ENCODE measurements at places on chromosomes 1 and 21.

DNA sequence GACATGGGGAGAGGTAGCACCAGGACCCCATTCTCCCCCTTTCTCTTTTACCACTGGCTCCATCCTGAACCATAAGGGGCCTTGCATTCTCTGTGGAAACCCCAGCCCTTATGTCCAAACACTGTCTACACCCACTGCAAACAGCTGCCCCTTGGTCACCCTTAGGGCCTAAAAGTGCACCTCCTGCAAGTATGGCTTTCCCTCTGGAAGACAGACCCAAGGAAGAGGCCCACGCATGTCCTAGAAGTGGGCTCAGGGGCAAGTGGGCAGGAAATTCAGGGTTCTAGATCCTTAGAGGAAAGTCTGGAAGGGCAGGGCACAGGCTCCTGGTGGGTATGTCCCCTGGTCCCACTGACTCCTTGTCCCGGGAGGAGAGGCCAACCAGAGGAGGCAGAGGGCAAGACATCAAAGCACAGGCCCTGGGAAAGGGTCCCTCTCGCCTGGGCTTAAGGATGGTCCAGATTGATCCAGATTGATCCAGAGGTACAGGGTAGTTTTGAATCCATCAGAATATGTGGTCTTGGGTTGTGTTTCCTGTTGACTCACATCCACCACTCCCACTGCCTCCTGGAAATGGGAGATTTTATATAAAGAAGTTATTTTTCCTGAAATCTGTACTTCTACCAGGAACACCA, 150.9 kb downstream of the GRIK3 start:
- DNase-seq: no peak

DNA sequence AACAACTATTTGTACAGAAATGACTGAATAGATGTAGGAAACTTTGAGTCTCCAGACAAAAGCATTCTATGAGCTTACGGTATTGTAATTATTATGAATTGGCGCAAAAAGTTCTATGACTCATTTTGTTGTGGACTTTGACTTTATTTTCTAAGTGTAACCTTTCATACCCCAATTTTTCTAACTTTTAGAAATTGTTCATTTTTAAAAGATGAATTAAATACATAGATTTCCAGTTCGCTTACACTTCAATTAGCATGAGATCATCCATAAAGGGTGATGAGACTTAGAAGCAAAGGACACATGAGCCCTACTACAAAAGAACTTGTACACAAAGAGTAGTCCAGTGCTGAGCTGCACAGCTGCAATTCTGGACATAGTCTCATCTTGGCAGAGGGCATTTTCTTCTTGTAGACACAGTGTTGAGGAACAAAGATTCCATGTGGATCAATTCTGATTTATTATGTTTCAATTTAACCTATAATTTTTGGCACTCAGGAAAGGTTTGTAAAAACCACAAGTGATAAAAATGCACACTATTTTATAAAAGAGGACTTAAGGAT, 431.1 kb downstream of the LRRIQ3 start:
- DNase-seq: no peak

GRCh38 chr1:176786274-176786673, 323.3 kb downstream of the PAPPA2 start:
- DNase-seq: no peak

DNA sequence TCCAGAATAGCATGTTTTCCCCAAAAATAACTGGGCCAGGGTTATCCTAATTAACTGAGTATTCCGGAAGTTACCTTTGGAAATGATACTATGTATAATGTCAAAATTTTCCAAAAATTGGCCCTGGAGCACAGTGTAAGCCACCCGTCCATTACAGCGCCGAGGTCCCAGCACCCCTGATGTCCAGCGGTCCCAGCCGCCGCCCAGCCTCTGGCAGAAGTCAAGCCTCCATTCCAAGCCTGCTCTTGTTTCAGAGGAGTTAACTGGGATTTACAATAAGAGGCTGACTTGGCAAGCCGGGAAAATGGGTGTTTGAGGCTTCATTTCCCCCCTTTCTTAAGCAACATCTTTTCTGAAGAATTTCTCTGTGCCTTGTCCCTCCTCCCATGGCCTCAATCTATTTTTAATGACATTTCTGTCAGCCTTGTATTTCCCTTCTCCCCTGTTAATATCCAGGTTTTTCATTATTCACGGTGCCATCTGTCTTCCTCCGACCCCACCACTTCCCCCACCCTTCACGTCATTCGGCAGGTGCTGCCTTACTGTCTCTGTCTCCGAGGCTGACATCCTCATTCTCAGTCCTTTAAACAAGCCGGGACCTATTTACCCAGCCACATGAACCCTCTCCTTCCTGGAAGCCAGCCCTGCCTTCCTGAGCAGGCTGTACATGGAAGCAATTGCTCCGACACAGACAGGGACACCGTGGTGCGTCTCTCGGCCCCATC, 490.9 kb downstream of the NPHP4 start:
- DNase-seq: no peak

- no peak for DNase-seq
These were observed 19.8 kb downstream of the SERINC2 start for GRCh38 chr1:31432592-31433395.

DNA sequence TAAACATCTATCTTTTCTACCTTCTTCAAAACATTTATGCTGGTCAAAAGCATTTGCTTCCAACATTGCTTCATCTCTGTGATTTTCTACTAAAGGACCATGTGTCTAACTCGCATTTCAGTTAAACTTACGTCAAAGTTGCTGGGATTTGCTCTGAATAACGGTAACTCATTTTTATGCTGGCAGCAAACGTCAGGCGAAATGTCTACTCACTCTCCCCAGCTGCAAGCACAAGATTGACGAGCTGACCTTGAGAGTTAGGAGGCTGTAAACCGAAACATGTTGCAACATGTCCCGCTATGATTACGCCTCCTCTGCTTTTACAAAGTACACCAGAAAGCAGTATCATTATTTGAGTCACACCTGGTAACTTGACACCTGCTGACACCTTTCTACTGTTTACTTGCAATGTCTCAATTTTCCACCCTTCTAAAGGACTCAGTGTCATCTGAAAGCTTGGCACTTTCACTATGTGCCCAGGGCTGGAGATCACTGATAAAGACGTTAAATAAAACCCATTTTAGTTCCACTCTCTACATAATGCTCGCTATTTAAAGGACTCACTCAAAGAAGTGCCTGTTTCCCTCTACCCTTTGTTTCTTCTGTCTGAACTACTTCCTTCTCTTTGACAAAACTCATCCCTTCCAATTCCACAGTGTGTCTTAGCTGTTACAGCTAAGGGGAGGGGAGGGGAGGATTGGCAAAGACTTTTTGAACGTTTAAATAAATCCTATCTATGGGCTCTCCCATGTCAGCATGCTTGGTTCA, 111.9 kb downstream of the PTPN14 start:
- no peak for DNase-seq

- no peak for DNase-seq
These were observed 36.9 kb downstream of the FGGY start for GRCh38 chr1:59333626-59334277.

- no peak for DNase-seq
These were observed 95.2 kb downstream of the TPTE start for GRCh38 chr21:10616535-10616934.

GRCh38 chr1:20194224-20194623, 7.9 kb upstream of the PLA2G2C start:
- DNase-seq: no peak

DNA sequence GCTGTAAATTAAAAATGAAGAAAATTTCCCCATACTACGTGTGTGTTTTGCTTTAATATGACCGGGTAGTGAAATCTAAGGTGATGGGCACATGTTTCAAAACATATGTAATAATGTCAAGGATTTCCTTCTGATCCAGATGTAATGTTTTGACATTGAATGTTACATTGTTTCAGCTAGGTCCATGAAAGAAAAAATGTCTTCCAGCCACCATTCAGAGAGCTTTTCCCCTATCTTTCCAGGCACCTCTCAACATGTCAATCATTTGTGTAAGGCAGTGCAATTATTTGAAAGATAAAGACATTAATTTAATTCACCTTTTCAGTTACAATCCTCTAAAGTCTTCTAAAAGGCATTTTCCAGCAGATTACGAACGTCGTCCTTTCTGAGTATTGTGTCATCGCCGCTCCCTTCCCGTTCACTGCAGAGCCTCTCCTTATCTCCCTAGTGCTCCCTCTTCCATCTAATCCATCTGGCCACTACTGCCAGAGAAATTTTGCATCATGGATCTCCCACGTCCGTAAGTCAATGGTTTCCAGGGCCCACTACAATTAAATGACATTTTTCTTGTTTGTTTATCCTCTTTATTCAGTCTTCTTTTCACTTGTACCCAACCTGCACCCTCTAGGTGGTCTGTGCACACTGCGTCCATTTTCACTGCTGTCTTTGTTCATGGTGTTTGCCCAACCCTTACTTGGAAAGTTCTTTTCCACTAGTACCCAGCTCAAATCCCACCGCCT, 1.3 kb upstream of the VAMP3 start:
- no peak for DNase-seq

GRCh38 chr1:64686828-64687724, 57.8 kb upstream of the RAVER2 start:
- no peak for DNase-seq

DNA sequence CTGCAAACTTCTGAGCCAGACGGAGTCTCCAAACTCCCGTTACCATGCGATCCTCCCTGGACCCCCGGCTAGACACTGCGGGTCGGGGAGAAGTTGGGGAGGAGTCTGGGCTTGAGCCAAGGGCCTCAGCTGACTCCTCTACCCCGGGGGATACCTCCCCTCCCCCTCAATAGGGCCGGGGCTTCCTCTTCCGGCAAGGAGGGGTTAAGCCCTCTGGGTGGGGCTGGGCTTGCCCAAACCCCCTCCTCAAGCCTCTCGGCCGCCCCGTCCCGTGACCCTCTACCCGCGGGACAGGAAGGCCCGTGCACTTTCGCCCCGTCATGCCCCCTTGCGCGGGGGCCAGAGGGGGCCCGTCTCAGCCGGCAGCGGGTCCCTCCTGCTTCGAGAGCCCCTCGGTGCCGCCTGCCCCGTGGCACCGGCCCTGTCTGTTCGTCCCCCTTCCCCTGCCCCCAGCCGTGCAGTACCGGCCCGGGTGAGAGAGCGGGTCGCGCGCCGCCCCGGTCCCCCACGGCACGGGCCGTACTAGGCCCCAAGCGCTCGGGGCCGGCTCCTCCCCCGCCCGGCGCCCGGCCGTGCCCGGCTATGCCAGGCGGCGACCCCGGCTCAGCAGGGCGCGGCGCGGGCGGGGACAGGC, 652 bp downstream of the ARL8A start:
- no peak for DNase-seq

DNA sequence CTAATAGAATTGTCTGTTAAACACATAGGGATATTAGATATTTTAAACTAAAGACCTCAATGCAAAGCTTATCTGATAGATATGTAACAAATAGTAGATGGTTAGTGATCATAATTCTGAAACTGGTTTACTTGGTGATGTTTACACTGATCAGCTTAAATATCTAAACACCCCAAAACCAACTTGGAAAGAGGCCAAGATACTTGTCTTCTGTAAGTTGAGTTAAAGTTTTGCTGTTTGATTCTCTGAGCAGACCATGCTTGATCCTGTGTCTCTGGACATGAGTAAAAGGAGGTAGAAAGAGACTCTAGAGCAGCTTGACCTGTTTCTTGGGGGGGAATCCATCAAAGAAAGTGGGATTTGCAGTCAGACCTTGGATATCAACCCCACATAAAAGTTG, 107.5 kb downstream of the NEK7 start:
- DNase-seq: no peak

DNA sequence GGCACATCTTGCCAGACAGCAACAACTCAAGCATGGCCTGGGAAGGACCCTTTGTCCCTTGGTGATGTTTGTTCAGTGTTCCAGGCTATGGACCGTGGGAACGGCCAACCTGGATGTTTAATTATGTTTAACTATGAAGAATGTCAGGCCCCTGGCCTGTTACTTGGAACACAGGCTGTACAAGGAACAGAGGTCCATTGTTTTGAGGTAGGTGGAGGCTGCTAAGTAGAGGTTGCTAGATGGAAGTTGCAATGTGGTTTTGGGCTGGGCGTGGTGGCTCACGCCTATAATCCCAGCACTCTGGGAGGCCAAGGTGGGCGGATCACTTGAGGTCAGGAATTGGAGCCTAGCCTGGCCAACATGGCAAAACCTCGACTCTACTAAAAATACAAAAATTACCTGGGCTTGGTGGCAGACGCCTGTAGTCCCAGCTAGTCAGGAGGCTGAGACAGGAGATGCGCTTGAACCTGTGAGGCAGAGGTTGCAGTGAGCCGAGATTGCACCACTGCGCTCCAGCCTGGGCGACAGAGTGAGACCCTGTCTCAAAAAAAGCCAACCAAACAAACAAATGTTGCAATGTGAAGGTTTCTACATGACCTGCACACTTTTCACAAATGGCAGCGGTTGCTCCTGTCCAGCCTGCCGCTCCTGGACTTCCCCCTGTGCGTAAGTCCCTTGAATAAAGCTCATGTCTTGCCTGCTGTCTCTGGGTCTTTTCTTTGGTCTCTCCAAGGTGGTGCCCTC, 2.5 kb upstream of the LEFTY1 start:
- no peak for DNase-seq

DNA sequence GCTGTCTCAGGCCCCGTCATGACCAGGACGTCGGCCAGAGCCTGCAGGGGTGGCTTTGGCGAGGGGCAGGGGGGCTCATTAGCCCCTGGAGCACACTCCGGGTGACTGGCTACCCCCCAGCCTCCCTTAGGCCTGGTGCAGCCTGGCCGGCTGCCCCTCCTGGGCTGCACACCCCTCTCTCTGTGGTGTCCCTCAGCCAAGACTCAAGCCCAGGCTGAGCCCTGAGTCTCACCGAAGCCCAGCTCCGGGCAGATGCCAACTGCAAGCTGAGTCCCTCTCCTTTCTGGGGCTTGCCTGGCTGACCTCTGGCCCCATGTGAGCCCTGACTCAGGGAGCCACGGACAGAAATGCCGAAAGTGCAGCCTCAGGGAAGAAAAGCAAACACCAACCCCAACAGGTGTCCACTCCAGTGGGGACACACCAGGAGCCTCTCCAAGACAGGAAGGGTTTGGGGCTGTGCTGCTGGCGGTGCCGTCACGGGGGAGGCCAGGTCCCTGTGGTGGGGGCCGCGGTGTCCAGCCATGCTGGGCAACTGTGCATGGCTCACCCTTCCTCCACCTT, 5.3 kb upstream of the IBA57 start:
- DNase-seq: no peak

GRCh38 chr1:179369751-179370341, 4.1 kb downstream of the AXDND1 start:
- no peak for DNase-seq

- DNase-seq: no peak
These were observed 9.6 kb downstream of the RAB42 start for GRCh38 chr1:28601696-28602095.

GRCh38 chr1:50305808-50306207, 117.4 kb downstream of the DMRTA2 start:
- DNase-seq: no peak

GRCh38 chr1:154846565-154847442, 23.3 kb downstream of the KCNN3 start:
- DNase-seq: no peak

DNA sequence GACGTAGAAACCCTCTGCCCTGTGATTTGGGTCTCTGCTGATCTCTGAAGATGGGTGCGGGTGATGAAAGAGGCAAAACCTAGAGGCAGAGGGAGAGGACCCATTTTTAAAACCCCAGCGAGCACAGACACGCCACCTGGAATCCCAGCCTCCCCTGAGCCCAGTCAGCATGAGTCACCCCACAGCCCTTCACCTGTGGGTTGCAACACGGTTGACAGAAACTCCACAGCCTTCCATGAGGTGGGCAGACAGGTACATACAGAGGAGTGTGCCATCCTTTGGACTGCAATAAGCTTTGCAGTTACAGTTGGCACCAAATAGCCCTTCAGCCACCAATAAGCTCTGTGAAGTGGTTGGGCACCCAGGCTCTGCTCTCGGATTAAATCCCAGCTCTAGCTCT, 2.1 kb upstream of the GRHL3 start:
- no peak for DNase-seq
